CD4-positive, alpha-beta T cell treated with Interleukin-10 for 1 hour (primary cell): ENCODE measurements at places on chromosomes 4 and X.

- no peak for DNase-seq
These were observed 38.3 kb downstream of the RAPGEF2 start for GRCh38 chr4:159141193-159141592.

DNA sequence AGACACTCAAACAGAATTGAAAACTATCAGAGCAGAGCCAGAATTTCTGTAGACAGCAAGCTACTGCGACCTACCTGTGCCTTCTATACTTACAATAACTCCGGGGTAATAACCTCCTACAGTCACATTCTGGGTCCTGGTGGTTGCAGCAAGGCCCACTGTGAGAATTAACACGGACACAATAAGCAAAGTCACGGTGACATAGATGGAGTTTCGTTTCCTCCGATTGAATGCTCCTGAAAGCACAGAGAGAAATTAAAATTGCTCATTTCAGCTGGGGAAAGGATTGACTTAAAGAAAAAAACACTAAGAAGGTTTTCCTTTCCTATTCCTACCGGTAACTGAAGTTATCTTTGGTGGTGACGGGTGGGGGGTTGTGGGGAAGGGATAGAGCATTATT is 7.0 kb downstream of the TMEM255A start:
- DNase-seq, result no peak

DNA sequence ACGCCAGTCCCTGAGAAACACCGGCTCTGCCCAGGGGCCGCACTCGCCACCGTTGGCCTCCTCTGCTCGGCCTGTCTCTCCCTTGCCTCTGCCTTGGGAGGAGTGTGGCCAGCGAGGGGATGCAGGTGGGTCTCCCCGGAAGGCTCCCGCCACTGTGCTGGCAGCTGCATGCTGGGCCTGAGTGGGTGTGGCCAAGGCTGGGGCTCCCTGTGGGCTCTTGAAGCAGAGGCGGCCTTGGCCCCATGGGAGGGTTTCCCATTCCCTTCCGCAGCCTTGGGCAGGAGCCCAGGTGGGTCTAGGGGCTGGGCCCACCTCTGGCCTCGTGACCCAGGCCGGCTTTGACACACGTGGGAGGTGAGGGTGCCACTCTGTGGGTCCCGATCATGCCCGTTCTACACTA is 19.1 kb downstream of the FGFRL1 start:
- DNase-seq, result no peak

DNA sequence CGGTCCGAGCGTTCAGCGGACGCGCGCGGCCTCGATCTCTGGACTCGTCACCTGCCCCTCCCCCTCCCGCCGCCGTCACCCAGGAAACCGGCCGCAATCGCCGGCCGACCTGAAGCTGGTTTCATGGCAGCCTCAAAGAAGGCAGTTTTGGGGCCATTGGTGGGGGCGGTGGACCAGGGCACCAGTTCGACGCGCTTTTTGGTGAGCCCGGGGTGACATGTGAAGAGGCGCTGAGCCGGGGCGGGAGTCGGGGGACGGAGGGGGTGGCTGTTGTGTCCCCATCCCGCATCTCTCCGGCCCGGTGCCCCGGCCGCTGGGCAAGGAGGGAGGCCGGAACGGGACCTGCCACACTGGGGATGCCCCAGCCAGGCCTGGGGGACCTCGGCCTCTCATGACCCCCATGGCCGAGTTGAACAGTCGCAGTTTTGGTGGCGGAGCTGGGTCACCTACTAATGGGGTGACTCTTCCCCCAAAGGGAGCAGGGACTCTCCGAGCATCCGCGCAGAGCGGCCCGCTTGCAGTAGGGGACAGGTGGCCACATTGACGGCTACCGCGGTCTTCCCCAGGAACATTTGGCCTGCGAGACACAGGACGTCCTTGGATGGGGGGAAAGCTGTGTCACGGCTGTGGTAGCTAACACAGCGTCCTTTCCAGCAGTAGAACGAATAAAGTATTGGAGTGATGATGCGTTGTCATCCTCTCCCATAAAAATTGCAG is at the start of gene GK:
GK (plus strand) TSS at position 9 of the 717 bp plus-strand sequence; CDS start at position 124, 115 bp downstream.
- DNase-seq, result peak; percentile 28

DNA sequence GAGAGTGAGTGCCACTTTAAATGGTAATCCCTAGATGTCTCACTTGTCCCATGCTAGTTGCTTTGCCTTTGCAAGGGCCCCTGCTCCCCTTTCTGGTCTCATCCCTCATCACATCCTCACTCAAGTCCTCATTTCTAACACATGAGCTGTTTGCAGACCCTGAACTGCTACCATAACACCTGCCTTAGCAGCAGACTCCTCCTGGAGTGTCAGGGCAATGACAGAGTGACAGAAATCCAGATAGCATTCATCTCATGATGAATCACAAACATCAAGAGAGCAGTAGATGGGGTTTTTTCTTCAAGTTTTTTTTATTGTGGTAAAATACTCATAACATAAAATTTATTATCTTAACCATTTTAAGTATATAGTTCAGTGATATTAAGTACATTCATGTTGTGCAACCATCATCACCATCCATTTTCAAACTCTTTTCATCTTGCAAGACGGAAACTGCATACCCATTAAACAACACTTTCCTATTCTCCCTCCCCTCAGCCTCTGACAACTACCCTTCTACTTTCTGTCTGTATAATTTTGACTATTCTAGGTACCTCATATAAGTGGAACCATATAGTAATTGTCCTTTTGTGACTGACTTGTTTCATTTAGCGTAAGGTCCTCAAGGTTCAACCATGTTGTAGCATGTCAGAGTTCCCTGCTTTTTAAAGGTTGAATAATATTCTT is 133.2 kb upstream of the RPS6KA3 start:
- DNase-seq, result no peak

DNA sequence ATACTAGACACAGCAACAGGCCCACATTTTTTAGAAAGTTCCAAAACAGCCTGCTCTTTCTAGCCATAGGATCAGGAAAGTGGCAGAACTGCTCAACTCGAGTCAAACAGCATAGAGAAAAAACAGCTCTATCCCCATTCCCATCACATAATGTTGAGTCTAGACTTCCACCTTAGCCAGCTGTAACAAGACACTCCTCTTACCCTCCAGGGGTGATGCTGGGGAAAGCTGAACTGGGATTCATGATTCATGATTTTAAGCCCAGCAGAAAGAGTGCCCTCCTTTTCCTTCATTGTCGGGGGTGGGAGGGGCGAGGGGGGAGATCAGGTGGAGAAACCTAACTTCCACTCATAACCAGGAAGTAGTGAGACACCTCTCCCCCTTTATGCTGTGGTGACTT is 86.1 kb downstream of the CENPC start:
- DNase-seq, result no peak

DNA sequence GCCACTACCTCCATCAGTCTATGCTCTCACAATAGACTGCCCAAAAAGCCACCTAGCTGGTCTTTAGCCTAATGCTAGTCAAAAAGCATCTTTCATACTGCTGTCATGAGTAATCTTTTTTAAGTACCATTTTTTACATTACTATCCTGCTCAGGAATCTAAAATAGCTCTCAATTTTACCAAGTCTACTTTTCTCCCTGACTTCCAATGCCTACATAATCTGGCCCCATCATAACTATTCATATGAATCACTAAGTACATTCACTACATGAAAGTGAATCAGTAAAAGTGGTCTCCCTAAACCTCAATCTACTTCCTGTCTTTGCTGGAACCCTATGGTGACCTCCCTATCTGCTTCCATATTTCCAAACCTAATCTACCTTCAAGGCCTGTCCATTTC is 105.9 kb downstream of the THOC2 start:
- DNase-seq, result no peak

- DNase-seq, result no peak
These were observed 14.7 kb downstream of the UNC5C start for GRCh38 chr4:95534032-95534431.

GRCh38 chr4:67659065-67659464 is 41.9 kb downstream of the UBA6 start:
- DNase-seq, result no peak

DNA sequence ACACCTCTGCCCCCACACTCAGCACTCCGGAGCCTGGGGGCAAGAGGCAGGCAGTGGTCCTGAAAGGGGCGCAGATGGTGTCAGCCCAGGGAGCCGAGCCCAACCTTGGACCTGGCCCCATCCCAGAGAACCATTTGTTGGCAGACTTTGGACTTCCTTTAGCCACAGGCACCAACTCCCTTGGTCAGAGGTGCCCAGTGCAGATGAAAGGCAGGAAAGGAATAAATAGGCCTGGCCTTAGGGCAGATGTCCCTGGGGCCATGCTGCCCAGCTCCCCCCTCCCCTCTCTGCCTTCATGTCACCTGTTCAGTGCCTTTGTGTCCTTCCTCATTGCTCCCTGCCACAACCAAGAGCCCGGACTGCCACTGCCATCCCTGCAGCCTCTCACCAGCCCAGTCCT is 52.8 kb downstream of the SEL1L3 start:
- DNase-seq, result no peak

- DNase-seq, result no peak
These were observed 178.5 kb downstream of the CBR4 start for GRCh38 chr4:168831585-168831918.

- no peak for DNase-seq
These were observed 27.2 kb downstream of the PALLD start for GRCh38 chr4:168524006-168524405.

GRCh38 chr4:48347282-48347921 is 6.1 kb downstream of the SLAIN2 start:
- no peak for DNase-seq

- DNase-seq, result no peak
These were observed 35.2 kb downstream of the ANTXR2 start for GRCh38 chr4:80037864-80038263.

GRCh38 chr4:82969414-82969813 is 41.2 kb downstream of the LIN54 start:
- no peak for DNase-seq

DNA sequence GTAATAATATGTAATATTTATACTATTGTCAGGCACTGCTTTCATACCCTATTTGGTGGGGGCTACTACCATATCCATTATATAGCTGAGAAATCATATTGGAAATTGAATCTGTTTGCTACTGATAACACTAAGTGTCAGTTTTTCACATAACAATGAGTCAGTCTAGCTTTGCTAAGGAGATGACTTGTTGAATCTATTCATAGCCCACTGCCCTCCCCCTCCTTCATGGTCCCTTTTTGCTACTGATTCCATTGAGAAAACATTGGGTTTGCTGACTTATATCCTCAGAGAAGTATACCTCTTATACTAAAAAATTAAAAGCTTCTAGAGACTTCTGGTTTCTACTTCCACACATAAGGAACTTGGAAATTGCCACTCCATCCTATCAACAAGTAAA is 1898.4 kb downstream of the STIM2 start:
- no peak for DNase-seq

GRCh38 chr4:152951348-152951747 is 15.2 kb downstream of the FHDC1 start:
- DNase-seq, result no peak

GRCh38 chr4:153545822-153546221 is 79.7 kb downstream of the TMEM131L start:
- no peak for DNase-seq

- DNase-seq, result no peak
These were observed 954.3 kb downstream of the PCDH7 start for GRCh38 chr4:31674313-31674947.

DNA sequence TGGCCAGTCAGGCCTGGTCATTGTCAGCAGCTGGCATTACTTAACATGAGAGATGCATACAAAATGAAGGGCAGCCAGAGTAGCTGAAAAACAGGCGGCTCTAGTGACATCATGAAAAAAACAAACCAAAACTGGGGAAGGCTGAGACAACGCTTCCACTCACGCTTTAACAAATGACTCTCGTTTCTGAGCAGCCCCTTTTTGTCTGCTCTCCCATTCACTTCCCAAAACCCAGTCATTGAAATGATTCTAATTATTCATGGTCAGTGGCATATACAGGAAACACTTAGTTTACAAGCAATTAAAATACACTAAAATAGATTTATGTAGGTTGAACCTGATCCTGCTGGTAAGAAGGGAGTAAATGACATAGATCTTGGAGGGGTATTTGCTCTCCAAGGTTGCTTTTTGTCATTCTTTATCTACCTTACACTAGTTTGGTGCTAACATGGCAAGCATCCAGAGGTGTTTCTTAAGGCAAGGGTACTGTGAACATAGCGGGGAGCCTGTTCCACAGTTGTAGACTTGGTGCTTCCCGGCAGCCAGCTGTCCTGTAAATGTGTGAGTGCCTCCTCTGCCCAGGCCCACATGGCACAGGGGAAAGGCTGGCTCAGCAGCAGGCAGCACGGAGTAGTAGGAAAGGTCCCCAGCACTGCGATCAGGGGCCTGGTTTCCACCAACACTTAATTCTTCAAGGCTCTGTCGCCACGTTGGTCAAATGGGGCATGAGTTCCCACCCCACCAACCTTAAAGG is 61.2 kb upstream of the CITED1 start:
- no peak for DNase-seq

DNA sequence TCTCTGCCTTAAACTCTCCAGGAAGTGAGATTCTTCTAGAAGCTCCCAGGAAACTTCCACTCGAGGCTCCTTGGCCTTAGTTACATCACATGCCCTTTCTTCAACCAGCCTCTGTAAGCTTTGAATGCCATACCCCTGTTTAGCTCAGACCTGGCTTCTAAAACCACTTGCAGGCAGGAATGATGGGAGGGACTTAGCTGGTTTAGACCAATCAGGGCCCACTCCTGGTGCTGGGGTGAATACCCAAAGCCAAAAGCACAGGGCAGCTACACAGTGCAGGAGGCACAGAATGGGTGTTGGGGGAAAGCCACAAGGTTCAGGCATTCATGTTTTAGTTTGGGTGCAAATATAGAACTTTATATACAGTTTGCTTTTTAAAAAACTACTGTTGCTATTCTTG is 296.2 kb downstream of the FRMPD4 start:
- no peak for DNase-seq

DNA sequence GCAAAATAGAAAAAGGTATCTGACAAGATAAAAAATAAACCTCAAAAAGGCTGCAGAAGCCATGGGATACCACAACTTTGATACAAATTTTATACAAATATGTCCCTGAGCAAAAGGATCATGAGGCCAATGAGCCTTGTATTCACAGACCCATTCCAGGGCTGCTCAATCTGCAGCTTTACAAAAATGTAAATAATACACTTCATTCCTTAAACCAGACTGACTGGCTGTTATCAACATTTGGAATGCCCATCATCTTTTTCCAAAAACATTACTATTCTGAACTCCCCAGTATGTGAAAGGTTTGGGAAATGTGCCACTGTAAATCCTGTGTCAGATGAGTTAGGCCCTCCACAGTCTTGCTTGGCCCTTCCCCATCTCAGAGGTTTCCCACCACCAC is 25.5 kb downstream of the SCARB2 start:
- no peak for DNase-seq

- no peak for DNase-seq
These were observed 193.1 kb upstream of the PITX2 start for GRCh38 chr4:110815950-110816349.

GRCh38 chrX:99413317-99413716 is 996.8 kb downstream of the PCDH19 start:
- no peak for DNase-seq

- peak; percentile 47 for DNase-seq
These were observed 66.0 kb upstream of the GEMIN8 start for GRCh38 chrX:14095702-14096101.

- DNase-seq, result no peak
These were observed 276.3 kb downstream of the DCTD start for GRCh38 chr4:182640932-182641331.

GRCh38 chr4:121192480-121192879 is 28.4 kb upstream of the TNIP3 start:
- peak; percentile 68 for DNase-seq

GRCh38 chr4:3256230-3257102 is 7.5 kb downstream of the MSANTD1 start:
- DNase-seq, result no peak
